Right forelimb (tissue), 1 donor: ENCODE measurements at places on chromosomes 4 and X.

DNA sequence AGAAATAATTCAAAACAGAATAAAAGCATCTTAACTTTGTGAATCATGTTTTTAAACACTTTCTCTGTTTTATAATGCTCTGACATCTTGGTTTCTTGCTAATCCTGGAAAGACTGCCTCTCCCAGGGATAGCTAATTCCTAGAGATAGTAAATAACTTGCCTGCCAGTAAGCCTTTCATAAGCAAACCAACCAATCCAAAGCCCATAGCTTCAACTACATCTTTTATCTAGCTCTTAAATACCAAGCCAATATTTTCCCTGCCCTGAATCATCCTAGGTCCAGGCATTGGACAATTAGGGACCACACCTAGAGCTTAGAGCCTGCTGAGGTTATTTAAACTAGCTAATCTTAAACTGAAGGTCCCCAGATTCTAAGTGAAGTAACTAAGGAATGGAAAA is 223.7 kb upstream of the DIPK2B start:
- DNase-seq = no peak

DNA sequence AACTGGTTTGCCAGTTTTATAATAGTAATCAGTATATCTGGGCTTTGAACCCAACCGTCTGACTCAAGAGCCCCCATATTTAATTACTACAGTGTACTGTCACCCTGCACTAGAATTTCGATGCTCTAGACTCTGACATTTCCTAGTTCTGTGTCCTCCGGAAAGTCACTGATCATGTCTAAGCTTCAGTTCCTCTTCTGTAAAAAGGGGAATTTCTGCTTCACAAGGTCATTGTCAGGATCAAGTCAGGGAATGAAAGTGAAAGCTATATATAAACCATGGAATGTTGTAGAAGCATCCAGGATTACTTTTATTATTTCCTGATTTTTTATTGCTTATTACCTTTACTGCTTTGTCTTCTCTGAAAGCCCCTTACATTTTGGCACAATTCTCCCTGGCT is 4.0 kb upstream of the KCNIP4 start:
- DNase-seq = no peak

- no peak for DNase-seq
Observed at GRCh38 chr4:13821522-13821921, 194.0 kb upstream of the BOD1L1 start.

- DNase-seq = no peak
Observed at GRCh38 chrX:11666952-11667685, 1.4 kb upstream of the ARHGAP6 start.

- no peak for DNase-seq
Observed at GRCh38 chr4:6874981-6875380, 34.6 kb upstream of the TBC1D14 start.

DNA sequence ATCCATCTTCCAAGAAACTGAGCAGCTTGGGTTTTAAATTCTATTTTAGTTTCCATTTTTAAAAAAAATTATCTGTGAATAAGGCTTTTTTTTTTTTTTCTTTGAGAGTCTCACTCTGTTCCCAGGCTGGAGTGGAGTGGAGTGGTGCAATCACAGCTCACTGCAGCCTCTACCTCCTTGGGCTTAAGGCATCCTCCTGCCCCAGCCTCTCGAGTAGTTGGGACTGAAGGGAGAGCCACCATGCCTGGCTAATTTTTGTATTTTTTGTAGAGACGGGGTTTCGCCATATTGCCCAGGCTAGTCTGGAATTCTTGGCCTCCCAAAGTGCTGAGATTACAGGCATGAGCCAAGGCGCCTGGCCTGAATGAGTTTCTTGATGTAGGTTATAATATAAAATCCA is 1.4 kb downstream of the ENOPH1 start:
- DNase-seq = no peak

GRCh38 chrX:113726466-113726865 is 857.4 kb upstream of the HTR2C start:
- no peak for DNase-seq

DNA sequence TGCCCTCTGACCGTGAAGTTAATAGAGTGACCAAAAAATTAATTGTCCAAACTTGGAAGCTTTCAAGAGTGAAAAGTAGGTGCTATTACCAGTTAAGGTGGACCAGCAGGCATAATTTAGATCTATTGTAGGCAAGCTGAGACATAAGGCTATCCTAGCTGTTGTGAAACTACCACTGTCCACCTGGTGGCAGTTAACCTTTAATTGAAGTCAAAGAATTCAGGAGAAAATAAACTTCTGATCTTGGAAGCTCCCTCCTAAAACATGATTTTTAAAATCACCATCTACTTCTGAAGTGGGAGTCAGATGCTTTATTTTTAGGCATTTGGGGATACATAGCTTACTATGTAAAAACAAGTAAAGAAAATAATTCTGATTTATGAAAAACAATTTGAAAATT is 636.3 kb upstream of the HTR2C start:
- no peak for DNase-seq
